Muscle of leg (tissue), 16 donors: ENCODE measurements at places on chromosomes 4 and X. TPM values are rescaled to one million over a fixed set of nuclear protein-coding genes. Genes with fewer than 3 reads are reported as not detected.

GRCh38 chr4:47074816-47075215 is 43.4 kb downstream of the GABRB1 start:
- peak; percentile 71 for DNase-seq

GRCh38 chr4:75671802-75672421 is 1.3 kb downstream of the G3BP2 start:
- DNase-seq, result peak; percentile 16

DNA sequence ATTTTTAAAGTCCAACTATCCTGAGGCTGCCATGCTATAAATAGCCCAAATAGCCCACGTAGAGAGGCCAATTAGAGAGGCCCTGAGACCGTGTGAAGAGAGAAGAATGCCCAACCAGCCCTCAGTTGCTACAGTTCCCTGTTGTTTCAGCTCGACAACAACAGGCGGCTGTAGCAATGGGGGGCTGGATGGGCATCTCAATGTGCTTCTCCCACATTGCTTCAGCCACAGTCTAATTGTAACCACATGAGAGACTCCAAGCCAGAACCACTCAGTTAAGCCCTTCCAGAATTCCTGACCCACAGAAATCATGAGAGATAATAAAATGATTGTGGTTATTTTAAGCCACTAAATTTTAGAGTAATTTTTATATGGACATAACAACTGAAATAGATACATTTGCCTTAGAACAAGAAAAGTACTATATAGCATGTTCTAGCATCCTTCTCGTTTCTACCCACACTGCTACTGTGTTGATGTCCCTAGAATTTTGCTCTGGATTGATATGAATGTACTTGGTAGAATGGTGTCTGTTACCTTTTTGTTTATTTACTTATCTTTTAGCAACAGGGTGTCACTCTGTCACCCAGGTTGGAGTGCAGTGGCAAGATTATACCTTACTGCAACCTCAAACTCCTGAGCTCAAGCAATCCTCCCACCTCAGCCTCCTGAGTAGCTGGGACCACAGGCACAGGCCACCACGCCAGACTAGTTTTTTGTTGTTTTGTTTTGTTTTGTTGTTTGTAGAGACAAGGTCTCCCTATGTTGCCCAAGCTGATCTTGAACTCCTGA is 436.4 kb downstream of the BCOR start:
- no peak for DNase-seq

GRCh38 chrX:52271206-52271605 is 86.5 kb downstream of the MAGED4 start:
- peak; percentile 4 for DNase-seq

- no peak for DNase-seq
These were observed 313.2 kb upstream of the DKK2 start for GRCh38 chr4:107349266-107349665.

- peak; percentile 13 for DNase-seq
These were observed 24.3 kb upstream of the GPR34 start for GRCh38 chrX:41664375-41664901.

DNA sequence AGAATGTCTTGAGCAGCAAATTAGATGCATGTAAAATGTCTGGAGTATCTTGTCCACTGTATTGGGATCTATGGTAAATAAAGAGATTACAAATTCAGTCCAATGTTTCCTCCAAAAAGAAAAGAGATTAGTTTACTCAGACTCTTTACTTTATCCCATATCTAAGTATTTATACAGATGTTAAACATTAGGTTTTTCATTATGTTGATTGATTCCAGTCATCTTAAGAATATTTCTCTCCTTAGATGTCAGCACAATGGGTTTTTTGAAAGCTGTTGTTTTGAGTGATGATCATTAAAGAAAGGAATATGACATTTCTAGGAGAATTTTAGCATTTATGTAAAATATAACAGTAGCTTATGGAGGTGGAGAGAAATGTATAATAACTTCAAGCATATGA is 938.9 kb downstream of the C4orf33 start:
- DNase-seq, result no peak

- DNase-seq, result no peak
These were observed 13.9 kb upstream of the TLR1 start for GRCh38 chr4:38818441-38818976.

Gene CYSLTR1
- 11.1 TPM for total RNA-seq

Gene MUC7
- not detected for total RNA-seq

Gene NWD2
- under 0.01 TPM for total RNA-seq

Gene TKTL1
- 0.27 TPM for total RNA-seq
